ENCODE measurements at places on chromosomes 5 and 9.

DNA sequence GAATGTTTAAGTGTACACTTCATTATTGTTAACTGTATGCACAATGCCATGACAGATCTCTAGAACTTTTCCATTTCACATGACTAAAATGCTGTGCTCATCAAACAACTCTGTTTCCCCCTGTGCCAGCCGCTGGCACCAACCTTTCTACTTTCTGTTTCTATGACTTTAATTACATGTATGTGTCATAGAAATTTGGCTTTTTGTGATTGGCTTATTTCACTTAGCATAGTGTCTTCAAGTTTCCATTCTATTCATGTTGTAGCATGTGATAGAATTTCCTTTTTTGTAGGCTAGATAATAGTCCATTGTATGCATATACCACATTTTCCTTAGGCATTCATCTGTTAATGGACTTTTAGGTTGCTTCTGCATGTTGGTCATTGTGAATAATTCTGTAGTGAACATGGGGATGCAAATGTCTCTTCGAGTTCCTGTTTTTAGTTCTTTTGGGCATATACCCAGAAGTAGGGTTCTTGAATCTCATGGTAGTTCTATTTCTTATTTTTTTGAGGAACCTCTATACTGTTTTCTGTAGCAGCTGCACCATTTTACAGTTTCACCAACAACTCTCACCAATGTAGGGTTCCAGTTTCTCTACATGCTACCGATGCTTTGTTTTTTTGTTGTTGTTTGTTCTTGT, 184.4 kb upstream of the DMRT1 start:
- no peak for DNase-seq

DNA sequence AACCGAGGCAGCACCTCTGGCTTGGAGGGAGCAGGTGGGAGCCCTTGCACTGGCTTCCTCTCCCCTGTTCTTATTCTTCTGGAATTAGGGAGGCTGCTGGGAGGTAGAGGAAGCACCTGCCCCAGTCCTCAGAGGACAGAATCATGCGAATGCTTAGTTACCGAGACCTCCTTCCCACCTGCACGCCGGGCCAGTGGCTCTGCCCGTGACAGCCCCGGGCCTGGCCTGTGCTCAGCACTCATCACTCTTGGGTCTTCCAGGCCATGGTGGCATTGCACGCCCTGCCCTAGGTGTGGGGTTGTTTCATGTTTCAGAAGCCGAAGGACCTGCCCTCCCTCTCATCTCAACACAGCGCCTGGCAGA, 45.3 kb upstream of the NKD2 start:
- DNase-seq: no peak

DNA sequence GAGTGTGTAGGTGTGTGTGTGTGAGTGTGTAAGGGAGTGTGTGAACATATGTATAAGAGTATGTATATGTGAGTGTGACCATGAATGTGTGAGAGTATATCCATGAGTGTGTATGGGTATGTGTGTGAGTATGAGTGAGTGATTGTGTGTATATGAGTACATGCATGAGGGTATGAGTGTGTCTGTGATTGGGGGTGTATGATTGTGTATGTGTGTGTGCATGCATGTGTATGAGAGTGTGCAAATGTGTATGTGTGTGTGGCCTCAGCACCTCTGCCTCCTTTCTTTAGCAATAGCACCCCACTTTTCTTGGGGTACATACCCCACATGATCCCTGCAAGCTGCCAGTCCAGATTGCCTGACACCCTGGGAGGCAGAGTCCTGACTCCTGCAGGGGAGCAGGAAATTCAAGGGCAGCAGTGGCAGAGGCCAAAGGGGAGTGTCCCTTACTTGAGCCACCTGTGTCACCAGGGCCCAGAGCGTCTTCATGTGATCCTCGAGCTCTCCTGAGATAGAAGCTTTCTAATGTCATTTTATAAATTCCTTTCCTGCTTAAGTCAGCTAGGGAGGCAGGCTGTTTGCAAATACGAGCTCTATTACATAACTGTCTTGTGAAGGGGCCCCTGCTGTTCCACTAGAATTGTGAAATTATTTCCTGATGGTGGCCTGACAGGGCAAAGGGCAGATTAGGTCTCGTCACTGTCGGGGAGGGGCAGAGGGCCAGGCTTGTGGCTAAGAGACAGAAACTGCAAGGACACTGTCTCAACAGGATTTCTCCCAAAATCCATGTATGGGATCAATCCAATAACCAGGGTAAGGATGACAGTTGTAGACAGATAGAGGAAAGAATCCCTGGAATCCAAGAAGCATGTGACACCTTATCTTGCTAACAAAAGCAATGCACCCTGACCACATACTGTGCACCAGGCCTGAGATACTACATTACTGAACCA, 389.1 kb downstream of the GADD45G start:
- DNase-seq: no peak

DNA sequence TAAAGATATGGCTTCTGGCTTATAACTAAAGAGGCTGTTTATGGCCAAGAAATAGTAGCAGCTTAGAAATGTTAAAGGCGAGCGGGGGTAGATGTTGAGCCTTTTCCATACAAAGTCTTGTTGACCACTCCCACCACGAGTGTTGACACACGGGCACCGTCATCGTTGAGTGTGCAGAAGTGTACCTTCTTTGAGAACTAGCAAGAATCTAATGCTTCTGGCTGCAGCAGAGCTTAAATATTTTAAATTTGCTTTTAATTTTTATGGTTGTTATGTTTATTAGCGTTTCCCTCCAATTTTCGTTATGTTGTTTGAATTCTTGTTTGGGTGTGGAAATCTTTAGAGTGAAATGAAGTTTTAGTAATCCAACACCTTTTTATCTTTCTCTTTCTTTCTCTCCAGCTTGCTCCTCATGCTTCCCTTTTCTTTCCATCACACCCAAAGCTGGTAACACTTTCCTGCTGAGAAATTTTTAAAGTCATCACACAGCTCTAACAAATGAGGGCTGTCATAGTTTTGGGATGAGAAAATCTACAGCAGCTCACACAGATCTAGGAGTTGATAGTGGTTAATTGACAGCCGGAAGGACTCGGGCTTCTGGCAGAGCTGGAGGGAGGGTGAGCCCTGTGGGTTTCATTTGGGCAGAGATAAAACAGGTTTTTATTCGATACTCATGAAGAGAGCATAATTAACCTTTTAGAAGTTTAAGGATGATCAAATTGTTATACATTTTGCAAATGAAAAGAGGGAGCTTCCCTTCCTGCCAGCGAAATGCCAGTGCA, 120.1 kb upstream of the ZNF608 start:
- no peak for DNase-seq

- no peak for DNase-seq
These were observed 96.4 kb downstream of the CAMSAP1 start for GRCh38 chr9:135810806-135811575.
